ENCODE measurements at places on chromosomes 5 and 9. TPM values are rescaled to one million over a fixed set of nuclear protein-coding genes. Genes with fewer than 3 reads are reported as not detected.

- peak within 1 kb of the TSS; percentile 94 for H3K4me3 ChIP-seq
- H3K27ac ChIP-seq: peak within 1 kb of the TSS; percentile 94
- no peaks in the 10 kb centered on the region for H3K27me3 ChIP-seq
Observed at GRCh38 chr9:128552153-128552743, at the start of gene SPTAN1. SPTAN1 (plus strand) TSS chr9:128552587; CDS start chr9:128566741, 14,154 bp downstream.

GRCh38 chr9:135468854-135469521 lies 10.6 kb upstream of the PPP1R26 start:
- no peaks in the 10 kb centered on the region for H3K36me3 ChIP-seq
- no peak overlapping the region for H3K27ac ChIP-seq
- peaks cover 9% of the 10 kb centered on the region for H3K27me3 ChIP-seq
- peaks cover 3% of the 10 kb centered on the region for H3K4me1 ChIP-seq
- DNase-seq: peak; percentile 43
- no peak overlapping the region for H3K4me3 ChIP-seq

GRCh38 chr5:2375291-2375690 lies 376.2 kb downstream of the IRX2 start:
- H3K4me1 ChIP-seq: no peaks in the 10 kb centered on the region
- H3K27me3 ChIP-seq: no peaks in the 10 kb centered on the region
- no peak for DNase-seq

The DMRT2 gene
- not detected for total RNA-seq

GRCh38 chr9:16500386-16500785 lies 370.1 kb downstream of the BNC2 start:
- H3K4me3 ChIP-seq: no peak overlapping the region
- no peaks in the 10 kb centered on the region for H3K4me1 ChIP-seq
- no peaks in the 10 kb centered on the region for H3K27me3 ChIP-seq
- DNase-seq: no peak
- H3K36me3 ChIP-seq: no peaks in the 10 kb centered on the region

Measured in activated CD8-positive, alpha-beta T cell treated with anti-CD3 and anti-CD28 coated beads, Interleukin-2, amount 10 ng/mL, durations not matched to agents 7 days and 5 days (primary cell).